Ascending aorta (tissue), 2 donors: ENCODE measurements at places on chromosomes 3 and 15.
A peak's percentile ranks its signal among the peaks of the same experiment; 100 is the strongest.

- peak; percentile 68 for DNase-seq
Observed at GRCh38 chr3:160981217-160981938, 123.8 kb downstream of the B3GALNT1 start.

DNA sequence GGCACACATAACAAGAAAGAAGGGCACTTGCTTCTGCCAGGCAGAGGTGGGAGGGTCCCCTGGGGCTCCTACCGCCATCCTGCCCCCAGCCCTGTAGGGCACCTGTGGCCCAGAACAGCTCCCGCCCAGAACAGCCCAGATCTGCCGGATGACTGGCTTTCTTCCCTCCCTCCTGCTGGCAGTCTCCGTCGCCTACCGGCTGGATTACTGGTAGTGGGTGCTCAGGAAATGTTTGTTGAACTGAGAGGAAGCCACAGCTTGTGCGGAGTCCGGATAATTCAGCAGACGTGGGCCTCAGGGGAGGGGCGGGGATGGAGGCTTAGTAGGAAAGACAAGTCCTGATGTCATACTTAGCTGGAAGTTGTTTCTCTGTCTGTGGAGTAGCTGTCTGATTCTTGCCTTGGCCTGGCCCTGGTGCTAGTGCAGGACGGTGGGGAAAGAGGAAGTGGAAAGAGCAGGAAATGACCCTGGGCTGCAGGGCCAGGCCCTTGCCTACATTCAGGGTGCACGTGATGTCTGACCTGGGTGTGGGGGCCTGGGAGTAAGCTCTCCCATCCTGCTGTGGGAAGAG, 6.7 kb downstream of the CCDC9B start:
- DNase-seq, result peak; percentile 89

DNA sequence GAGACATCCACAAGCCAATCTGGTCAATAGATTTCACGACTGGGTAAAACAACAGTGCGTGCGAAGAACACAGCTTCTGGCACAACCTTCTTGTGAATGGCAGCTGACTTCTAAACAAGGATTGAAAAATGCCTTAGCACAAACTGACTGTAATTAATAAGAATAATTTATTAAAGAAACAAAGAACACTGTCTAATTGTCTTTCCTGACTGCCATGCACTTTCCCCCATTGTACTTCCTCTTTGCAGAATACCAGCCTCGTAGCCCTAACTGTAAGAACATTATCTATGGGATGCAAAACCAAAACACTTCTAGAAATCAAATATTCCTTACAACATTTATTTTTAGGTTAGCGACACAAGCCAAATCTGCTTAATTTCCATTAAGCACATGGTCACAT, 6.5 kb downstream of the FOXP1 start:
- DNase-seq, result no peak

- DNase-seq, result peak; percentile 68
Observed at GRCh38 chr3:62665627-62666437, 209.4 kb downstream of the CADPS start.

- no peak for DNase-seq
Observed at GRCh38 chr15:49898575-49899283, 220.3 kb downstream of the ATP8B4 start.

- no peak for DNase-seq
Observed at GRCh38 chr3:79497447-79498111, 270.2 kb downstream of the ROBO1 start.

DNA sequence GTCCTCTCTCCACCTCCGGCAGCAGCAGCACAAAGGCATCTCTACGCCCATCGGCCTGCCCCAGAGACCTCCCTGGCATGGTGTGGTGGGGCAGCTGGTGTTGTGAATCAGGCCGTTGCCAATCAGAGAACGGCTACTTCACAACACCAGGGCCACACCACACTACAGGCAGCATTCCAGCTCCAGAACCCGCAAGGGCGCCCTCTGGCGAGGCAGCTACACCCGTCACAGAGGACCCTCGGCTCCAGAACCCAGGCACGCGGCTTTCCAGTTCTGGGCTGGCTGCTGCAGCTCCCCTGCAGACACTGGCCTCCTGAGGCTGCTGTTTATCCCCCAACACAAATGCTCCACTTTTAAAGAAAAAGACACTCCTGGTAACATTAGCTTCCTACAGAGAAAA, 127.5 kb upstream of the TOPAZ1 start:
- DNase-seq, result no peak

DNA sequence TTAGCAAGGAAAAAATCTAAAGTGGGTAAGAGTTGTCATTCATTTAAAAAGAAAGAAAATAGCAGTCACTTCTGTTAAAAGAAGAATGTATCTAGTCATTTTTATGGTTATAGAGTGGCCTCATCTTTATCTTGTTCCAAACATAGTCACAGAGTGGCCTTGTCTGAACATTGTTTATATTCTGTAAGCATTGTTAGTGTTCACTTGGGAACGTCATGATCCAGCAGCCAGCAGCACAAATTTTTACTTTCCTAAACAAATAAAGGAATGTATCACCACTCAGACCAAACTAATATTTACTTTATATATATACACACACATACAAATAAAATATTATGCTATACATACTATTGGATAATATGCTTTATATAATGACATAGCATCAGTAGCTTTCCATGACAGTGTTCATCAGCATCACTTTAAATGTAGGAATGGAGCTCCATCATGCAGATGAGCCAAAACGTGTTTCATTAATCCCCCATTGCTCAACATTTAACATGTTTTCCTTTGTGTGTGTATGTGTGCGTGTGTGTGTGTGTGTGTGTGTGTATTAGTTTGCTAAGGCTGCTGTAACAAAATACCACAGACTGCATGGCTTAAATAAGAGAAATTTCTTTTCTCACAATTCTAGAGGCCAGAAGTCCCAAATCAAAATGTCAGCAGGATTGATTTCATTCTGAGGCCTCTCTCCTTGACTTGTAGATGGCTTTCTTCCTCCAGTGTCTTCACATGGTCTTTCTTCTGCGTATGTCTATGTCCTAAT, 39.6 kb upstream of the GYG1 start:
- no peak for DNase-seq

DNA sequence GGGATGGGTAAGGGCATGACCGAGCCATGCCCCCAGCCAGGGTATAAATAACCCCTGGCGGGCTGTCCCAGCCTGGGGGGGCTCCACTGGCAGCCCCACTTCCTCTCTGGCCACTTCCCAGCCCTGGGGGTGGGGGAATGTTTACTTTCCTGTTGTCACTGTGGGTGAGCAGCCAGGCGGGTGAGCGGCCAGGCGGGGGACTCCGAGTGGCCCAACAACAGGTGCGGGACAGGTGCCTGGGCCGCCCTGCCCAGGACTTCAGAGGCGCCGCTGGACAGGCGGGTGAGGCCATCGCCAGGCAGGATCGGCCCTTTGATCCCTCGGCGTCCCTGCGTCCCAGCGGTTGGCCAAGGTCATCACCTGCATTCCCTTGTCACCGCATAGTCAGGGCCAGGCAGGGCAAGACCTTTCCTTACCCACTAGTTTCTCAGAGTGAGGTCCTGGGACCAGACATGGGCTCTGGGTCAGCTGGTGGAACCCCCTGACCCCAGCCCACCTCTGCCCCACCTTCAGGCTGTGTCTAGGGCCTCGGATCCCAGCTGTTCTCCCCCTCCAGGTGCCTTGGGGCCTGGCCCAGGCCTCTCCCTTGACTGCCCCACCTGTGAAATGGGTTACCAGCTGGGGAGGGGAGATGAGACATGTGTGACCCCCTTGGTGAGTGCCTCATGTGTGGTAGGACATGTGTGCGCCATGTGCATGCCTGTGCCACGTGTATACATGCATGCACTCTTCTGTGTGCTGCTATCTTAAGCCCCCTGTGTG, 16.6 kb downstream of the SEMA3F start:
- DNase-seq, result no peak

DNA sequence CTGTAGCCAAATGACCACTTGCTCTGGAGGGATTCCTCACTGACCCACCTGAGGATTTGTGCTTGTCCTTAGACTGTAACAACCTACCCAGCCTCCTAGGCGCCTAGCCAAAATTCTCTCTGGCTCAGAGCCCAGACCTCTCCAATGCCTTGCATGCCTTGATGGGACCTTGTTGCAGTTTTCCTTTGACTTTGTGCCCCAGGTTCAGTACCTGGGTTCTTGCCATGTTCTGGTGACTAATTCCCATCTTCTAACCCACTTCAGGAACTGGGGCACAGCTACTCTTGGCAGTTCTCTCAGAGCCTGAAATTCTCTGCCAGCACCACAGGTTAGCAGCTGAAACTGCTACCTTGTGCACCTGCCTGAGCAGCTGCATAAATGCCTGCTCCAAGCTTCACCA, 27.0 kb upstream of the UBE3A start:
- no peak for DNase-seq

DNA sequence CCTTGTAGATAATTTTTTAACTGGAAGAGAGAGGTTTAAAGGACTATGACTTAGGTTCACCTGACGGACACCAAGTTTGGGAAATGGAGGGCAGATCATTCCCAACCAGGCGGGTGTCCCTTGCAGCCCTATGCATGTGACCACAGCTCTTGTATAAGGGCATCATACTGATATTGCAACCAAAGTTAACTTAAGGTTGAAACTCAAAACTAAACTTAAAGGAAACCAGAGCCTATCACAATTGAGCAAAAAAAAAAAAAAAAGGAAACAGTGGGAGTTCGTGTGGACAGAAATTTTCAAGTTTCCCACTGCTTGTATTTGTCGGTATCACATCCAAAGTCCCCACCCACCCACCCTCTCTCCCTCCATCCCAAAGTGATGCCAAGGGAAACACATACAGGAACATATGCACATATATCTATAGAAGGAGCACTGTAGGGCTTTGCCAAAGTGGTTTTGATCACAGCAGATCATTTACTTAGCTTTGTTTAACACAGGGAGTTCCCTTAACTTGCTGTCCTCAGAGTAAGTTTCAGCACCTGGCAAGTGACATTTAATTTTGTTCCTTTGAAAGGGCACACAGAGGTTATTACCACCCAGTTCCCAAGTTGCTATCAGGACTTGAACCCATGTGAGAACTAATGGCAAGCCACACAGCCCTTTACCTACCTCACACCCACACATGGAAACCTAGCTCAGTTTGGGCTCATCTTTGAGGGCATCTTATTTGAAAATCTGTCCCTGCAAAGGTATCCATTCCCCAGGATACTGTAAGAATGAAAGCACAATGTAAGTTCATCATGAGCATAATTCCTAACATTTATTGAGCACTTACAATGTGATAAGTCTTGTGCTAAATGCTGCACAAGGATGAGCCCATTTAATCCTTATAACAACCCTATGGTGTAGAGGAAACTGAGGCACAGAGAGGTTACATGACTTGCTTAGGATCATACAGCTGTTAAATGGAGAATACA, 204.5 kb upstream of the CMC1 start:
- DNase-seq, result no peak

- DNase-seq, result no peak
Observed at GRCh38 chr3:123143669-123144411, 57.9 kb upstream of the SEC22A start.

DNA sequence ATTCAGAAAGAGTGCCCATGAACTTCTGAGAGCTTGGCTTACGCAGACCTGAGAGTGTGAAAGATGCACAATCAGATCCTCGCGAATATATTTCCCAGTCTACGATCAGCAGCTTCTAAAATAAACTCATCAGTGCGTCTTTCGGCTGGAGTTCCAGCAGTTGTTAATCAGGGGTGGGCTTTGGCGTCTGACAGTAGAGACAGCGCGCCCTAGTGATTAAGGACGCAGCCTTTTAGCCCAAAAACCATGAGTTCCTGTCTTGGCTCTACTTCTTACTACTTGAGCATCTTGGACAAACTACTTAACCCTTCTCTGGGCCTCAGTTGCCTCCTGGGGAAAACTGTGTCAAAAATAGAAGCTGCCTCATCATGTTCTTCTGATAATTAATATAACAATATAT, 15.8 kb upstream of the ARRDC4 start:
- no peak for DNase-seq

- DNase-seq, result peak; percentile 17
Observed at GRCh38 chr3:168884353-168884903, 779.1 kb downstream of the MECOM start.

DNA sequence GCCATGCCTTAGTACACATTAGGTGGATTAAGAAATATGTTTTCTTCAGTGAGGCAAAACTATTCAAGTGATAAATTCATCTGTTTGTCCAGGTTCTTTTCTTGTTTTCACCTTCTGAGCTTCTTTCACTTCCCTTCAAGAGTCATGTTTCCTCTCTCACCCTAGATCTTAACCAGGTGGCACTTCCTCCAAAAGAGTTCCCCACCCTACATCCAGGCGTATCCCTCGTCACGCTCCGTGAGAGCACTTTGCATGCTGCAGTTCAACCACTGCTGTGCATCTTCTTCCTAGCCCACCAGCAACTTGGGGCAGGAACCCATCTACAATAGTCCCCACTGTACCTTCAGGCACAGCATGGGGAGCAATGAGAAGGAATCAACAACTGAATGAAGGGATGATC, 28.9 kb downstream of the OSBPL10 start:
- DNase-seq, result no peak

DNA sequence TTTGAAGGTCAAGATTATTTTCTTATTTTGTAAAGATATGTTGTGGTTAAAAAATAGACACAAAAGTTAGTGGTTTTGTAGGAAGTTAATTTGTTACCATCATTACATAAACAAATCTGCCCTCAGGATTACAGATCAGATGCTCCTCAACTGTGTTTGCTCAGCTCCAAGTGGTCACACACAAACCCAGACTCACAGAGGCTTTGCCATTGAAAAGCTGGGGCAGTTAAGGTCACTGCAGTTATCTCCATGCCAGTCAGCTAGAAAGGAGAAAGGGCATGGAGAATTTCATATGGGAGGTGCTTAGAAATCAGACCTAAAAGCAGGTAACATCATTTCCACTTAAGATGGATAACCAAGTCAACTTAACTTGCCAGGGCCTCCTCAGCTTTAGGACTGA, 825.7 kb upstream of the GBE1 start:
- DNase-seq, result no peak

- DNase-seq, result no peak
Observed at GRCh38 chr3:184289426-184289938, 9.6 kb upstream of the PSMD2 start.

DNA sequence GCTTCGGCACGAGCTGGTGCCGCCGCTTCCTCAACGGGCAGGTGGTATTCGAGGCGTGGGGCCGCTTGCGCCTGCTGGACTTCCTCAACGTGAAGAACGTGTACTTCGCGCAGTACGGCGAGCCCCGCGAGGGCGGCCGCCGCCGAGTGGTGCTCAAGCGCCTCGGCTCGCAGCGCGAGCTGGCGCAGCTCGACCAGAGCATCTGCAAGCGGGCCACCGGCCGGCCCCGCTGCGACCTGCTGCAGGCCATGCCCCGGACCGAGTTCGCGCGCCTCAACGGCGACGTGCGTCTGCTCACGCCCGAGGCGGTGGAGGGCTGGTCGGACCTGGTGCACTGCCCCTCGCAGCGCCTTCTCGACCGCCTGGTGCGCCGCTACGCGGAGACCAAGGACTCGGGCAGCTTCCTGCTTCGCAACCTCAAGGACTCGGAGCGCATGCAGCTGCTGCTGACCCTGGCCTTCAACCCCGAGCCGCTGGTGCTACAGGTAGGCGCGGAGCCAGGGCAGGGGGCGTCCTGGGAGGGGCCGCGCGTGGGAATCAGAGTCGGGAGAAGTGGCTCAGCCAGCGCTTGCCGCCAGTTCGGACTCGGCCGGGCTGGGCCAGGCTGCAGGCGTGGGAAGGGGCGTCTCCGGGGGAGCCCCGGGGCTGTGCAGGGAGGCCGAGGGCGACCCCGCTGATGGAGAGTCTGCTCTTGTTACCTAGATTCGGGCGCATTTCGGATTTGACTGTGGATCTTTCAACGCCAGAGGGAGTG, 1.1 kb downstream of the DIPK2A start:
- peak; percentile 88 for DNase-seq
